ENCODE measurements at places on chromosomes 2 and 18.

DNA sequence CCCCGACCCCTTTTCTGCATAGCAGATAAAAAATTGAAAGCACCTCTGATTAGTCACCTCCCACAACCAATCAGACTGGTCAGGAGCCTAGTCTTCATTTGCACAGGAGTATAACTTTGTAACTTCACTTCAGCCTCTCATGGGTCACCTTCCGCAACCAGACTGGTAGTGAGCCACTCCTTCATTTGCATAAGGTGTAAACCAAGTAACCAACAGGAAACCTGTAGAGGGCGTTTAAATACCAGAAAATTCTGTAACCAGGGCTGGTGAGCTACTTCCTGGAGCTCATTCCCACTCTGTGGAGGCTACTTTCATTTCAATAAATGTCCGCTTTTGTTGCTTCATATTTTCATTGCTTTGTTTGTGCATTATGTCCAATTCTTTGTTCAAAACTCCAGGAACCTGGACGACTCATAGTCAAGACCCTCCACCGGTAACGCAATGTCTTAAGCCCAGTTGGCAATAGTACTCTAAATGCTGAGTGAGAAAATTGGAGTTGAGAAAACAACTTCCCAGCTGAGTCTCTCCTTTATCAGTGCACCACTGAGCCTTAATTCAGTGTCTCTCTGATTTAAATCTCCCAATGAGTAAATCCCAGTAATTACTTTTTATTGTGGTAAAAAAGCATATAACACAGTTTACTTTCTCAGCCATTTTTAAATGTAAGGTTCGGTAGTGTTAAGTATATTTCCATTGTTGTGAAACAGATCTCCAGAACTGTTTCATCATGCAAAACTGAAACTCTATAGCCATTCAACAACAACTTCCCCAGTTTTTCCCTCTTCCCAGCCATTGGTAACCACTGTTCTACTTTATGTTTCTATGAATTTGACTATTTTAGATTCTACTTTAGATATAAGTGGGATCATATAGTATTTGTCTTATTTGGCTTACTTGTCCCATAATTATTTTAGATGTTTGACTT is 392.7 kb upstream of the SLC8A1 start:
- peak; percentile 22 for DNase-seq

- no peak for DNase-seq
These were observed 16.7 kb downstream of the CPSF3 start for GRCh38 chr2:9440058-9440727.

- no peak for DNase-seq
These were observed 411.3 kb downstream of the CMPK2 start for GRCh38 chr2:6454286-6454990.

DNA sequence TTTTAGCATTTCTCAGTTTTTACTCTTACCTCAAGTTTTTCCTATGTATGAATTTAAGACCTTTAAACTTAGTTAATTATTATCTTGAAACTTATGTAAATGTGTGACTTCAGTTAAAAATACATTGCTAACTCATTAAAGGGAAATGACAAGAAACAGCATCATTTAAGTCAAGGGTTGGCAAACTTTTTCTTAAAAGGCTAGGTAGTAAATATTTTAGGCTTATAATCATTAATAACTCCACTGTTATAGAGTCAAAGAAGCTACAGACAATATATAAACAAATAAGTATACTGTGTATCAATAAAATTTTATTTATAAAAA is 259.7 kb upstream of the RBMS1 start:
- no peak for DNase-seq

GRCh38 chr18:31057051-31057450 is 14.5 kb upstream of the DSC3 start:
- DNase-seq: no peak

- DNase-seq: no peak
These were observed 110.7 kb downstream of the C1D start for GRCh38 chr2:67952066-67952465.

Measured in NB4 (cell line).